ENCODE measurements at places on chromosomes 3 and 15.
A peak's percentile ranks its signal among the peaks of the same experiment; 100 is the strongest.

GRCh38 chr15:85356276-85356675, 24.1 kb upstream of the AKAP13 start:
- no peak for DNase-seq

- no peak for DNase-seq
Measured at GRCh38 chr3:52104684-52105640, 48.6 kb upstream of the DUSP7 start.

- DNase-seq, result no peak
Measured at GRCh38 chr3:129312021-129312639, 33.5 kb downstream of the HMCES start.

- peak; percentile 15 for DNase-seq
Measured at GRCh38 chr15:70101459-70102113, 3.9 kb upstream of the TLE3 start.

DNA sequence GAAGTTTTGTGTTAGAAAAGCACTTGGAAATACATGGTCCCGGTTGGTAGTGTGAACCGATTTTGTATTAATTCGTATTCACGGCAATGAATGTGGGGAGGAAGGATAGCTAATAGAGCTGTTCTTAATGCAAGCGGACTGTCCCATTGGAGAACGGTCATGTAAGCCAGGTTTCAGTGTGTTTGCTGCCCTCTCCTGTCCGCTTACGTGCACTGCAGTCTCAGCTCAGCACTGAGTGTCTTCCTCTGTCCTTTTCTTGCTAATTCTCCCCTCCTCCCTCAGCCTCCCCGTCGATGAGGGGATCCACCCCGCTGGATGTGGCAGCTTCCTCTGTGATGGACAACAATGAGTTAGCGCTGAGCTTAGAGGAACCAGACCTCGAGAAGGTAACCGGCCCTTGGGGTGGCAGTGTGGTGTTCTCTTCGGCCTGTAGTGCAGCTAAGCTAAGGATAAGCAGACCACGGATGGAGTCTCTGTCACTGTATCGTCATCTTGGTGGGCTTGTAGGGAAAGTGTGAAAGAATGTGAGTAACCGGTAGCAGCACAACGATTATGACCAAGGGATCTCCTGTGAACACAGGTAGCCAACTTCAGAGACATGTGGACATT, 267.5 kb upstream of the CHRM5 start:
- peak; percentile 36 for DNase-seq

- DNase-seq, result no peak
Measured at GRCh38 chr3:150014782-150015181, 44.1 kb upstream of the PFN2 start.

DNA sequence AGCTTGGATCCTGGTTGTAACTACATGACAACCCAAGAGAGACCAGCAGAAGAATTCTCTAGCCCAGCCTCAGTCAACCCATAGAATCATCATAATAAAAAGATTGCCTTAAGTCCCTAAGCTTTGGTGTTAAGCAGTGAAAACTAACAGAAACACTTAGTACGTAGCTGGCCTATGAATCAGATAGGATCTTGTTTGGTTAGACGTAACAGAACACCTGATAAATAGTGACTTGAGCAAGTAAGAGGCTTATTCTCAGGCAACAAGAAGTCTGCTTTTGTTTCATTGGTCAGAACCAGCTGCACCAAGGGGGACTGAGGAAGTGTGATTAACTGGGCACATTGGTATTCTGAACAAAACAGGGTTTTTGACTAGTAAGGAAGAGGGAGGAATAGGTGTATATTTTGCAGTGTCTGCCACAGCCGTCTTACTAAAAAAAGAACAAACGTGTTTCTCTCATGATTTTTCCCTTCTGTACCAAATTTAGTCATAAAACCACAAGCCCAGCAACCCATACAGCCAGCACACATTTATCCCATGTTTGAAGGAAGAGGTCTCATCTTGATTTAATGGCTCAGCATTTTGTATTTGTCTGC, 53.3 kb upstream of the GLCE start:
- no peak for DNase-seq

GRCh38 chr3:96083610-96084009, 730.8 kb upstream of the EPHA6 start:
- DNase-seq, result no peak

Data from hippocampal formation (tissue), 2 donors.